ENCODE measurements at places on chromosomes 2 and 18.

DNA sequence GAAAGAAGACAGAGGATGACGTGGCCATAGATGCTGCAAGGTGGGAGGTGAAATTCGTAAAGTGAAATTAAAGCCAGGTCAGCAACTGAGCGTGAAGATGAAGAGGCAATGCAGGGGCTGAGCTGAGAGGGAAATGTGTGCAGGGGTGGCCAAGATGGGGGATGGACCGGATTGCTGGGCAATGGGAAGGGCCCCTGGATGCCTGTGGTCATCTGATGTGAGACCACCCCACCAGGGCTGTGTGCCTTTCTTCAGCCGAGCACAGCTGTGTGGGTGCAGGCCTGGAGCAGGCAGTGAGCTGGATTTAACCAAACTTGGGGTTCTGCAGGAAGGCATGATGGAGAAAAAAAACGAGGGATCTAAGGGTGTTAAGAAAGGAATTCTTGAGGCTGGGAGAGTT is 80.4 kb downstream of the ZCCHC2 start:
- no peak for DNase-seq

DNA sequence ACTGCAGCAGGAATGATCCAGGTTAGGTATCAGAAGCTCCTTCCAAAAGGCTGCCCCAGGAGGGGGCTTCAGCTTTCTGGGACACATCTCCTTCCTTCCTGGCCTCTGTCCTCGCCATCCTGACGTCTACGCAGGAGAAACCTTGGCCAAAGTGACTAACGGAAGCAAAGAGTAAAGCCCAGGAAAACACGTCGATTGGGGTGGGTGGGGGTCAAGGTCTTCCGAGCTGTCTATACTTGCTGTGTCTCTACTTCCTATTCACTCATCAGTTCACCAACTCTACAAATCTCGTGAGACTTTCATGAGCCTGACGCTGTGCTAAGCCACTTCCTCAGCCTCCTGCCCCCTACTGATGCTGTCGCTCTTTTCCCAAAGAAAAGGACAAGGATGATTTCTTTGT is 212.6 kb downstream of the TNS1 start:
- DNase-seq = no peak

DNA sequence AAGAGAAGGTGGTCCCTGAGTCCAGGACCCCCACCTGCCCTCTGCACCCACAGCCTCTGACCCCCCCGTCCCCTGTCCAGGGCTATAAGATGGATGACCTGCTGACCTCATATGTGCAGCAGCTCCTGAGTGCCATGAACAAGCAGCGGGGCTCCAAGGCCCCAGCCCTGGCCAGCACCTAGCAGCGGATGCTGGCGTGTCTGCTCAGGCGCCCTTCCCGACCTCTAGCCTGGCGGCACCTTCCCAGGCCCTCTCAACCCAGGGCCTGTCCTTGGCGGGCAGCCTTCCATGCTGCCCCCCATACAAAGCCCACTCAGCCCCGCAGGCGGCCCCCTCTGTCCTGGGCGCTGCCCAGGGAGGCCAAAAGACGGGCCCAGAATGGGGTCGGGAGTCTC is 8.7 kb upstream of the GPR17 start:
- DNase-seq = no peak

GRCh38 chr2:239022437-239023260 is 174.8 kb downstream of the TWIST2 start:
- DNase-seq = no peak

- no peak for DNase-seq
These were observed 25.1 kb downstream of the SMYD1 start for GRCh38 chr2:88092773-88093172.

- no peak for DNase-seq
These were observed at the start of gene LOXHD1 for GRCh38 chr18:46657115-46657955. Gene LOXHD1, minus strand, starts transcription at chr18:46657220. Its CDS starts 187 bp downstream, at chr18:46657033.

GRCh38 chr2:14126846-14127245 is 505.7 kb upstream of the LRATD1 start:
- no peak for DNase-seq

- no peak for DNase-seq
These were observed 35.2 kb upstream of the CDH19 start for GRCh38 chr18:66638856-66639629.

- no peak for DNase-seq
These were observed 18.4 kb downstream of the DNER start for GRCh38 chr2:229695961-229696360.

GRCh38 chr2:50135821-50136220 is 896.1 kb downstream of the NRXN1 start:
- DNase-seq = no peak

DNA sequence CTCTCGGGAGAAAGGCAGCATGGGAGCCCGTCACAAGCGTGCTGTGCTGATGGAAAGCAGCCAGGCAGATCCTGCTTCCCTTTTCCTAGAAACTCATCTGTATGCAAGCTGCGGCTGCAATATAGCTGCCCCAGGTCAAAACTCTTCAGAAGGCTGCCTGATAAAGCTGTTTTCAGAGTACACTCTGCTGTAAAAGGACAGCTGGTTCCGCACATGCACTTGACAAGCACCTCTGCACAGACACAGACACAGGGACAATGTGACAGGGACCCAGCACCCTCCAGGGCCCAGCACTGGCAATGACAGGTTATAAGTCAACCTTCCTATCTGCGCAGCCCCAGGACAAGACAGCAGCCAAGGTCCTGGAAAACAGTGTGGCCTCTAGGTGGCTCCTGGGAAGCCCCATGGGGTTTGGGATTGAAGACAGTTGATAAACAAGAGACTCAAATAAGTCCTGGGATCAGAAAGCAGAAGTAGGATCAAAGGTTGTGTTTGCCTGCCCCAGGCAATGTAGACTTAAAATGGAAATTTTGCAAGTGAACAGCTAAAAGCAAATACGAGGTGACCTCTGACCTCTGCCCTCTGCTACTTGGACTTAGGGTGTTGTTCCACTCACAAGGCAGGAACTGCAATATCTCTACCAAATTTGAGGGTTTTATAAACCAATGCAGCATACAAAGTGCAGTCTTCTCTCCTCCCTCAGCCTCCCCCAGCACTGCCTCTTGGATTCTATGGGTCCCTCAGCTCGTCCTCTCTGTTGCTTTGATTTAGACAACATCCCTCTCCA is 16.9 kb downstream of the SLC66A2 start:
- no peak for DNase-seq

DNA sequence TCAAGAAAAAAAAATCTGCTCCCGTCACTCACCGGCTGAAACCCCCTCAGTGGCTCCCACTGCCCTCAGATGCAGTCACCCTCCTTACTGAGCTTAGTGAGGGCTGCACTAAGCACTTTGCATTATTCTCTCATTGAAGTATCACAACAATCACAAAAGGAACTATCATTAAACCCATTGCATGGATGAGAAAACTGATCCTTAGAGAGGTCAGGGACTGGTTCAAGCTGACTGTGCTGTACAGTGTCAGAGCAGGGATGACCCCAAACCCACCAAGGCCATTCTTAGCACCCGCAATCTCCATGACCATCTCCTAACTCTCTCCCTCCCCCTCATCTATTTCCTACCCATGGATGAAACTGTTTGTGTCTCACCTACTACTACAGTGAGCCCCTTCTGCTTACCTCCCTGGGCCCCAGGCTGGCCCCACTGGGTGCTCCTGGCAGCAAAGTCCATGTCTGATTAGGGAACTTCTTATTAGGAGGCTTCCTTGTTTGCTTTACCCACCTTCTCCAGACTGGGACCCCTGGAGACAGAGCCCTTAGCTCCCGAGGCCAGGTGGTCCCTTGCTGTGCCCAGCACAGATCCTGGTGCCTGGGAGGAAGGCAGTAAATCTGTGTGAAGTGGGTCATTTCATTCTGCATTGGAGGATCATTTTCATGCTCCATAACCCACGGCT is 139.3 kb upstream of the ID2 start:
- DNase-seq = no peak

GRCh38 chr2:54059504-54059903 is 55.9 kb upstream of the ACYP2 start:
- DNase-seq = no peak

GRCh38 chr18:69840445-69840844 is 107.2 kb downstream of the CD226 start:
- DNase-seq = no peak

DNA sequence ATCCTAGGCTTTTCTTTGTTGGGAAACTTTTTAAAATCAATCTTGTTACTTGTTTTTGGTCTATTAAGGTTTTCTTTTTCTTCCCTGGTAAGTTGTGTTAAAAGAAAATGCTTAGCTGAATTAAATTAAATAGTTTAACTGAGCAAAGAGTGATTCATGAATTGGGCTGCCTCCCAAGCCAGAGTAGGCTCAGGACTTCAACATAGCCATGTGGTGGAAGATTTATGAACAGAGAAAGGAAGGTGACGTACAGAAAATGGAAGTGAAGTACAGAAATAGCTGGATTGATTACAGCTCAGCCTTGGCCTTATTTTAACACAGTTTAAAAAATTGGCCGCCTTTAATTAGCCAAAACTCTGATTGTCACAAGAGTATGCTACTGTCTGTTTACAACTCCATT is 27.9 kb upstream of the GALNT5 start:
- DNase-seq = no peak

DNA sequence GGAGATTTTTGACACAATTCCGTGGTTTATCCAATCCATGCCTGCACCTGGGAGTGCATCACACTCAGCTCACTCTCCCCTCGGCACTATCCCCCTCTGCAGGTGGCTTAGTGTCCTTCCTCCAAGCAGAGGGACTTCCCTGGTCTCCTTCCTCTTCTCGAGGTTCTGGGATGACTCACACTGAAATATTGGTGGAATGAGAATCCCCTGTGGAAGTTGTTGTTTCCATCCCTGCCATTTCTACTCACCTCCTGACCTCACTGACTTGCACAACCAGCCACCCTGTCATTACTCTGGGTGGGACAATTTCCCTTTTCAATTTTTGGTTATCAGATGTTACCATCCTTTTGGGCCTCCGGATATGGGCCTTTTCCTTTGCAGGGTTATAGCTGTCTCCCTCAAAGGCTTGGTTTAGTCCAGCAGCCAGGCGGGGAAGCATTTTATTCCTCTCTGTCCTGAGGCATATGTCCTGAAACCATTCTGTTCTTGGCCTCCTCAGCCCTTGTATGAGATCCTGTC is 59.9 kb downstream of the PTPRM start:
- DNase-seq = no peak

DNA sequence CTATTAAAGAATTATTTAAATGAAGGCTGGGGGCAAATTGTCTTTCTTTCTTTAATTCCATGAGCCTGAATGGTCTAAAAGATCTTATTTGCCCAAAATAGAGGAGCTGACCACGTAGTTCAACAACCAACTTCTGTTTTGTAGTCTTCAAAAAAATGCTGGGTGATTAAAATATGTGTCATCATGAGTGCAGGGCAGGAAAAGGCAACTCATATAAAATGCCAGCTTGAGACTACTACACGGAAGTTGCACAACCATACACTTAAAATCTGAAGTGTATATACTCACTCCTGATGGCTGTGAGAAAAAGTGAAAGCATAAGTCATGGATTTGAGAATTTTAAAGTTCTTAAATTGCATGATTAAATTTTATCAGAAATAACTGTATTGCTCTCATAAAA is 210.9 kb downstream of the DYM start:
- DNase-seq = no peak

DNA sequence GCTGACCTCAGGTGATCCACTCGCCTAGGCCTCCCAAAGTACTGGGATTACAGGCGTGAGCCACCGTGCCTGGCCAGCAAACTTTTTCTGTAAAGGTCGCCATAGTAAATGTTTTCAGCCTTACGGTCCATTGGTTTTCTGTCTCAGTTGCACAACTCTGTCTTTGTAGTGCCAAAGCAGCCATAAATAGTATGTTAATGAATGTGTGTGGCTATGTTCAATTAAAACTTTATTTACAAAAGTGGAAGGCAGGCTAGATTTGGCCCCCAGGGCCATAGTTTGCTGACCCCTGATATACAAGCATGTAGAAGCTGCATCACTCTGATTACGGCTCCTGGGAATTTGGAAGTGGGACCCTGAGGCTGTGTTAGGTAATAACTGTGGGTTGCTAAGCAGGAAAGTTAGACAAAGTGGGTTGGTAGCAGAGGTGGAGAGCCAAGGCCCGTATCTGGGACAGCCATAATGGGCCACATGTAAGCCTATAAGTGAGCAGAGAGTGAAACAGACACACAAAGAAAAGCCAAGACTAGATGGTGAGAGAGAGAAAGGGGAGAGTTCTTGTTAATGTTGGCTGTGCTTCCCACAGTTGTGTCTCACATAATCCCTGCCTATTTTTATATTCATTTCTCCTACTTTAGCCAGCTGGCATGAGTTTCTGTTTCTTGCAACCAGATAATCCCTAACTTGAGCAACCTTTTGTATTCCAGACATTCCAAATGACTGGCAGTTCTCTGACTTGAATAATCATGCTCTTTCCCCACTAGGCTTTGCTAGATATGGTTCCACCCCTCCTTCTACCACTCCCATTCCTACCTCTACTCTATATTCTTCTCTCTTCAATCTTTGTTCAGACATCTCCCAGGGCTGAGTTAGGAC is 223.3 kb upstream of the STON1 start:
- no peak for DNase-seq

DNA sequence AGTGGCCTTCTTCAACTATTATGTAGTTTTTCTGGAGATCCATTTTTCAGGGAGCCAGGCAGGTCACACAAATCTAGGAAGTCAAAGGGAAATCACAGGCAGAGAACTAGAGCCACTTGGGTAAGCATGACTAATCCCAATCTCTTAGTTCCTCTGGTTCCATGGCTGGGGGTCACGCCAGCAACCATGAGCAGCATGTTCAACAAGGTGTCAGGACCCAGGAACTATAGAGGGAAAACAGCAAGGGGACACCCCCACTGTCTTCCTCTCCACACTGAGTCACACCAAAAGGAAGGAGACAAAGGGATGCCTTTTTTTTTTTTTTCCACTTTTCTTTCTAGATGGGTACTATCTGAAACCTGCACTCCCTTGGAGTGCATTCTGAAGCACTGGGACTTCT is 250.9 kb downstream of the OTX1 start:
- DNase-seq = no peak

GRCh38 chr18:75173125-75173432 is 35.9 kb downstream of the PTGR3 start:
- no peak for DNase-seq

DNA sequence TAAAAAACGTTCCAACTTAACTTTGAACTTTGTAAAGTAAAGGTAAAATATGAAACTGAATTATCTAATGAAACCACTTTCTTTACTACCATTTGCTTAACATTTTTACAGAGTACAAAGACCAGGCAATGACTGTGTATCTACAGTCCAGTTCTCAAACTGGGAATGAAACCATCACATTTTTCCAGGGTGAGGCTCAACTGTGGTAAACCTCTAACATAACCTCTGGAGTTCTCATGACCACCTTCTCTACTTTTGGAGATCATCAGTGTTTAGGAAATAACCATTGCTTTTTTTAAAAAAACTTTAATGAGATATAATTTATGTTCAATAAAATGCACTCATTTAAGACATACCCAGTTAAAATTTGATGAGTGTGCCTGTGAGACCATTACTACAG is 223.5 kb downstream of the RNF152 start:
- DNase-seq = no peak

DNA sequence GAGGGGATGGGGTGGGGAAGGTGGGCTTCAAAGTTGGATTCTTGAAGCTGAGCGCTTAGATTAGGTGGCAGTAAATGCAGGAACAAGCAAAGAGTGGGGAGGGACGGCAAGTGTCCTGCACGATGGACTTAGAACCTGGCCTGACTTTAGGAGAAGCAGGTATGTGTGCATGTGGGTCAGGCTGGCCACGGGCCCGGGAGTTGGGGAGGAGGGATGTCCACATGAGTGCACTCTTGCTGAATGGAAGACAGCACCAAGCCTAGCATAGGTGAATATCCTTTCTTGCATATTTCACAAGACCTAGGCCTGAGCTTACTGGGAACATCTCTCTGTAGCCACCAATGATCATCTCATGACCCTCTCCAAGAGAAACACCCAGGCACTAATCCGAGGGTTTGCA is 96.1 kb downstream of the DDX1 start:
- no peak for DNase-seq

GRCh38 chr2:106165561-106165960 is 28.5 kb downstream of the UXS1 start:
- DNase-seq = no peak

Data from activated T-cell treated with anti-CD3 and anti-CD28 coated beads, Interleukin-2, amount 50 U/mL, for 4 hours (primary cell).